ENCODE measurements at places on chromosomes 7 and 10. TPM values are rescaled to one million over a fixed set of nuclear protein-coding genes. Genes with fewer than 3 reads are reported as not detected.

Gene BMPER
- total RNA-seq, result 32.6 TPM

Gene TPK1
- total RNA-seq, result 2.3 TPM

Gene HTR7
- total RNA-seq, result 2.4 TPM

Gene ERV3-1
- total RNA-seq, result 6.9 TPM

Gene PILRA
- 0.28 TPM for total RNA-seq

Gene SDK1
- total RNA-seq, result 6.5 TPM

Gene UNC5B
- total RNA-seq, result 22.0 TPM

Gene PAPOLB
- total RNA-seq, result 0.14 TPM

Gene SLC18A3
- total RNA-seq, result not detected

Gene TRIL
- 1.3 TPM for total RNA-seq

Gene NUTM2B
- total RNA-seq, result 0.37 TPM

Gene C10orf105
- total RNA-seq, result under 0.01 TPM

Gene TMEM178B
- 0.09 TPM for total RNA-seq

Gene AQP1
- 1.00 TPM for total RNA-seq

Gene C7orf57
- total RNA-seq, result not detected

Gene CSTF2T
- 17.2 TPM for total RNA-seq

Gene PDE6C
- total RNA-seq, result not detected

Gene SPDYE1
- total RNA-seq, result not detected

Gene CPN1
- not detected for total RNA-seq

Gene GLI3
- 5.1 TPM for total RNA-seq

Gene CACNB2
- total RNA-seq, result 9.0 TPM

Gene CALHM1
- total RNA-seq, result not detected

Gene HOXA1
- total RNA-seq, result 1.00 TPM

Gene TPST1
- 210 TPM for total RNA-seq

Gene FAM241B
- total RNA-seq, result not detected

Gene CDH23
- 0.18 TPM for total RNA-seq

Gene ACSM6
- not detected for total RNA-seq

Gene NACAD
- 0.83 TPM for total RNA-seq

Gene VSTM2A
- not detected for total RNA-seq

Gene CTTNBP2
- total RNA-seq, result 0.28 TPM

Gene NPTX2
- 2.7 TPM for total RNA-seq

Gene MTPN
- 115 TPM for total RNA-seq

Gene TMEM140
- 14.6 TPM for total RNA-seq

Gene MSMB
- total RNA-seq, result not detected

Gene CLDN15
- 1.8 TPM for total RNA-seq

Gene CYP3A4
- not detected for total RNA-seq

Gene PPP1R9A
- total RNA-seq, result 0.18 TPM

Gene VENTX
- not detected for total RNA-seq

Gene DYDC1
- total RNA-seq, result not detected

Gene ARHGAP22
- 20.7 TPM for total RNA-seq

Gene COL13A1
- total RNA-seq, result 20.3 TPM

Gene GTPBP10
- 12.7 TPM for total RNA-seq

Gene DNAJC12
- 4.3 TPM for total RNA-seq

Gene CAMK2B
- total RNA-seq, result 0.09 TPM

Gene CDK1
- 2.6 TPM for total RNA-seq

Gene LYZL2
- not detected for total RNA-seq

Gene TAS2R41
- not detected for total RNA-seq

Gene UCMA
- not detected for total RNA-seq

Gene NKX2-3
- not detected for total RNA-seq

Gene IDI2
- not detected for total RNA-seq

Gene GBF1
- 19.4 TPM for total RNA-seq

Gene MACROH2A2
- total RNA-seq, result 5.8 TPM

Gene MEIG1
- total RNA-seq, result not detected

Gene COL1A2
- total RNA-seq, result 4,803 TPM

Gene GNAT3
- total RNA-seq, result not detected

Gene CCL24
- 0.28 TPM for total RNA-seq

Gene PRLHR
- total RNA-seq, result not detected

Gene MUC12
- 0.92 TPM for total RNA-seq

Gene TDRD1
- 0.83 TPM for total RNA-seq

Measured in smooth muscle cell of bladder (primary cell).